ENCODE measurements at places on chromosomes 5 and 9.
A peak's percentile ranks its signal among the peaks of the same experiment; 100 is the strongest.

- no peak for DNase-seq
These were observed 33.7 kb downstream of the PTGES start for GRCh38 chr9:129719135-129719534.

DNA sequence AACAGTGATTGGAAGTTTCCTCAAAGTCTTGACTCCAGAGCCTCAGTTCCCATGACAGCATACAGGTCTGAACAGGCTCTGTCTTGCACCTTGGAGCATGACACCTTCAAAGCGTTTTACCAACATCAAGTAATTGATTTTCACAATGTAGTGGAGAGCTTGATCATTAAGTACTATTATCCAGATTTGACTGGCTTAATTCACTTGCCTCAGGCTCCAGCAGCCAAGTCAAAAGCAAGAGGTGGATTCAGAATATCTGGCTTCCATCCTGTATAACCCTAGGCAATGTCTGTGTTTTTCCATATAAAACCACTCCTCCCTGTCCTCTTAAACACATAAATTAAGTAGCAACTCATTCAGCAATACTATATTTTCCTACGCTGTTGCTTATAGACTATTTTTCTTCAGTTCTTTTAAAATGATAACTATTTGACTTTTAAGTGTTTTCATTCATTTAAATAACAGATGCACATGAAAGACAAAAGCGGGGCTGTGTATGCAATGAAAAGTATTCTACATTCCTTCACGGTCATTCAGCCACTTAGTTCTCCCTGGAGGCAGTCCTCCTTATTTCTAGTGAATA is 150.8 kb upstream of the RANBP3L start:
- no peak for DNase-seq

DNA sequence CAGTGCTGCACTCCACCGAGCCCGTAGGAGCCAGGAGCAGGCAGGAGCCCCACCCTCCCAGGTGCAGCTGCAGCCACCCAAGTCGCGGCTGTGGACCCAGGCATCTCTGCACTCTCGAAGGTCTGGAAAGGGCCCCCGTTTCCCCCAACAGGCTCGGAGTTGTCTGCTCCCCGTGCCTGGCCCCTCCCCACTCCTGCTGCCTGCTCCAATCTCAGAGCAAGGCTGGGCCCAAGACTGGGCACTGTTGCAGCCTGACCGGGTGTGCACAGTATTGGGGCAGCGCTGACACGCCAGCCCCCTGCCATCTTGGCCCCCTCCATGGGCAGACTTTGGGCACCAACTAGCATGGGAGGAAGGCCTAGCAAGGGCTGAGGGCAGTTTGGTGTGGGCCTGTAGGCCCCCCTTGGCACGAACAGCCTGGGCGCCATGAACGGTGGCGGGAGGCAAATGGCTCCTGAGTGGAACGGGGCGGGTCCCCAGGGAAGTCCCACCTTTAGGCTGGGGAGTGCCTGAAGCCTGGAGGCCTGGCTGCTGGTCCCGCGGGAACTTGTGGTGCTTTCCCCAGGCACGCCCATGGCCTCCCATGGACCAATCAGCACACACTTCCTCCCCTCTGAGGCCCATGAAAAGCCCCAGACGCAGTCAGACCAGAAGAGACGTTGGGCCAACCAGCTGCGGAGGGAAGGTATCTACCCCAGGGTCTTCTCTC is 60.4 kb downstream of the PSAT1 start:
- DNase-seq = no peak

GRCh38 chr9:79663300-79663699 is 91.5 kb downstream of the TLE4 start:
- no peak for DNase-seq

GRCh38 chr5:54611290-54611951 is 93.9 kb downstream of the SNX18 start:
- DNase-seq = no peak

DNA sequence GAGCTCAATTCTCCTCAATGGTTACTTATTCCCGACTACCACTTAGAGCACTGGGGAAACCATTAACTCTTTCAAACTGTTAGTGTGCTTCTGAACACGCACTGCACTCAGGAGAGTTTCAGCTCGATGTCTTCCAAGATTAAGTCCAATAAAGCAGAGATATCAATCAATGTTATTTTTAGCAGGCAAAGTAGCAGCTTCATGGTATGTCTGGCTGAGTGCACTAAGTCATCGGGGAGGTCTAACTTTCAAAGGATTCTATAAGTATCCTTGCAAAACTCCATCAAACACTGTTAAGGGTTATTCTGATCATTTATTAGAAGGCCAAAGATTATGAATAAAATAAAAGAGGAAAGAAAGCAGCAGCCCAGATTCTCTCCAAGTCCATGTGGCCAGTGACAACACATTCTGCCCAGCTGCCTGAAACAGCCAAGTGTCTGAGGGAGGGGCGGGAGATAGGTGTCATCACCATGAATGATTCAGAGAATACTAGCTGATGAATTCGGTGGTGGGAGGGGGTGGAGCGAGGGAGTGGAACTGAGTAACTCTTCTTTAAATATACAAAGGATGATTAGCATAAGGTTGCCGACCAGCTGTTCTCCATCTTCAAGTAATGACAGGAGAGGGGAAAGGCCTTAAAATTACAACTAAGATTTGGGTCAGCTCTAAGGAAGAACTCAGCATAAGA is 21.3 kb downstream of the NREP start:
- DNase-seq = no peak

DNA sequence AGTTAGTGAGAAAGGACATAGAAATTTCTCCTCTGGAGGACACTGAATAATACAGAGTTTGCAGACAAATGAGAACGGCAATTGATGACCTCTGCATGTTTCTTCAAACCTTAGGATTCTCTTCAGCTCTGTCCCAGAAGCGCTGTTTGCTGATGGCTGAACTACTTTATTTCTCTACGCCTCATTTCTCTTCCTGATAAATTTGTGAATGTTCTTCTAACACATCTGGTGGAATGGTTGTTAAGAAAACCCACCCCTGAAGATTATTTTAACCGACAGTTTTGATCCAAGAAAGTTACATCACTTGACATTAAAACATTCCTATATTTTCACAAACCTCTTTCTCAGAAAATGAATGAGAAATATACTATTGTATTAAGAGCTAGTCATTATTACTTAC is 1150.6 kb downstream of the DTWD2 start:
- no peak for DNase-seq

GRCh38 chr5:103211576-103212561 is 46.7 kb upstream of the MACIR start:
- DNase-seq = no peak

- no peak for DNase-seq
These were observed 115.4 kb upstream of the LMX1B start for GRCh38 chr9:126498331-126498730.

GRCh38 chr5:171528865-171529614 is 109.6 kb downstream of the FGF18 start:
- peak; percentile 31 for DNase-seq

GRCh38 chr5:68740226-68740910 is 353.4 kb upstream of the SLC30A5 start:
- DNase-seq = no peak

- DNase-seq = no peak
These were observed 213.8 kb downstream of the IRX1 start for GRCh38 chr5:3809455-3809854.

DNA sequence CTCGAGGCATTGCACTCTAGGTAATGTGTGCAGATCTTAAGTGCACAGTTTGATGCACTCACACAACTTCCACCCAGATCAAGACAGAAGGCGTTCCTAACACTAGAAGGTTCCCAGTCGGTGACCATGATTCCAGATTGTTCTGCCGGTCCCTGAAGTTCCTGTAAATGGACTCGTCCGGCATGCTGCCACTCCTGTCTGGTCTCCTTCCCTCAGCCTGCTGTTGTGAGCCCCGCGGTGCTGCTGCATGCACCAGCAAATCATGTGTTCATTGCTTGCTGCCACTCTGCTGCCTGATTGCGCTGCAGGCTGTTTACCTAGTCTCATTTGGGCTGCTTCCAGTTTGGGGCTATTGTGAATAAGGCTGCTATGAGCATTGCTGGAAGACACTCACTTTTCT is 11.5 kb downstream of the STKLD1 start:
- no peak for DNase-seq

GRCh38 chr9:19085295-19085694 is 17.4 kb downstream of the HAUS6 start:
- DNase-seq = no peak

GRCh38 chr5:159971038-159971437 is 37.9 kb upstream of the TTC1 start:
- DNase-seq = no peak

DNA sequence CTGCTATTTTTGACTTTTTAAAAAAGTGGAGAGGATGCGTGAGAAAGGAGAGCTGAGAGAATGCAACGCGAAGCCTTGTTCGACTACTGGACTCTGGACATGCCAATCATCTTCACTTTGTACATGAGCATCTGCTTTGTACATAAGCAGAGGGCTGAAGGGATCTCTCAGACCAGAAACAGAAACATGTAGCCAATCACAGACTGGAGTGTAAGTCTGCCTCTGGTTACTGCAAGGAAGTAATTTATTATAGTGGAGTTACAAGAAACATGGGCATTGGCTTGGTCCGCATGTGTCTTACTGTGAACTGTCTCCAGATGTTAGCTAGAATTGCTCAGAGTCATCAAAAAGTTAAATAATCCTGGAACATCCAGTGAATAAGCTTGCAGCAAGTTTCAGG is 190.0 kb upstream of the GRAMD2B start:
- no peak for DNase-seq

DNA sequence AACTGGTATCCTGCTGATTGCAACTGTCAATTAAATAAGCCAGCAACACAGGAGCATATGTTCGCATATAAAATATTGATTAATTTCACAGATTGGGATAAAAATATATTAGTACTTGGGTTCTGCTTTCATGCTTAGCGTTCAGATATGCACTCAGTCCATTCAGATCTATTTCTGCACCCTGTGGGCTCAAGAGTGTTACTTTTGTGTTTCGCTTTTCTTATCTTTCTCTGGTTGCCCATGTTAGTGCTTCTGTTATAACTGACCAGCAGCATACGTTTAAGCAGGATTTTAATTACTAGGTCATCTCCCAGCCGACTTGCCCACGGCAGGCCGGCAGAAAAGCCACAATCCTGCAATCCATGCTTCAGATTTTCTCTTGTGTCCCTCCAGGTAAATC is 289.1 kb downstream of the EBF1 start:
- DNase-seq = no peak

DNA sequence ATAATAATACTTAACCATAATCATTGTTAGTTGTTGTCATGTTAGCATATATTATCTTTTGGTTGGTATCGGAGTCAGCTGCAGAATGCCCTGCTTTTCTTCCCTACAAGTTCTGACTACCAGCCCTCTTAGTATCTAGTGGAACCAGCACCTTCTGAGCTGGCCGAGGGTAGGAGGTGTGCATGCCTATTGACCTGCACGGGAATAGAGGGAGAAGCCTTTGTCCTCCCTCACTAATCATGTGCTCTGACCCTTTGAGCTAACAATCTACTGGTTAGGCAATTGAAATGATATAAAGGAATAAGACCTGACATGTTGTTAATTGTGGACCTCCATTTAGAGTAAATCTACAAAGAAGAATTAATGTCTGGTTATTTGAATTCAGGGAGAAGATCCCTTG is 4.1 kb downstream of the PCSK5 start:
- DNase-seq = no peak

- no peak for DNase-seq
These were observed 171.1 kb downstream of the KDM4C start for GRCh38 chr9:6928863-6929262.

GRCh38 chr9:125183054-125183453 is 6.5 kb downstream of the PPP6C start:
- DNase-seq = no peak

GRCh38 chr9:122004589-122004988 is 88.5 kb downstream of the TTLL11 start:
- DNase-seq = no peak

DNA sequence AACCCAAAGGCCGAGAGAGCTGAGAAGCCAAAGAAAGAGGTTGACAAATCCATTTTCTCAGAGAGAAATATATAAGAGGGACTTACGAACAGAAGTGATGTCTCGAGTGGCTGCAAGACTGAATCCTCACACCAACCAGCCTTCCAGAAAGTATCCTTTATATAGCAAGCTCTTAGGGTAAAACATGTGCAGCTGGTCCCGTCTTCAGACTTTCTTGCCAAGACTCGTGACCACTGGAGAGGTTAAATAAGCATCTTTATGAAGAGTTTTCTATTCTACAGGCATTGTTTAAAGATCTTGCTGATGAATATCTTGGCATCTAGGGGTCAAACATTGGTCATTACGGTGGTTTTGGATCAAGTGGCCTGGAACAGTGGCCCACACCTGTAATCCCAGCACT is 16.9 kb upstream of the SLC22A4 start:
- DNase-seq = no peak

- no peak for DNase-seq
These were observed 77.4 kb downstream of the VAV2 start for GRCh38 chr9:133914442-133915342.

DNA sequence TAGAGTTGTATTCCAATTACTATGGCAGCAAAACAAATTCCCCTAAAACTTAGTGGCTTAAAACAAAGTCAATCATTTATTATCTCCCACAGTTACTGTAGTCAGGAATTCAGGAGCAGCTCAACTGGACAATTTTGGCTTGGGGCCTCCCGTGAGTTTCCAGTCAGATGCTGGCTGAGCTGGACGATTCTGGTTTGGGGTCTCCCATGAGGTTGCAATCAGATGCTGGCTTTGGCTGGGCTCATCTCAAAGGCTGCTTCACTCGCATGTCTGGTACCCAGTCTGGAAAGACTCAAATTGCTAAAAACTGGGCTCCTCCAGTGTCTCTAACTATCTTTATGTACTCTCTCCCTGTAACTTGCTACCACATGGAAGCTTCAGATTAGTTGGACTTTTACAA is 130.1 kb downstream of the C5orf15 start:
- DNase-seq = no peak

GRCh38 chr5:116375926-116376325 is 198.7 kb downstream of the SEMA6A start:
- DNase-seq = no peak
